ENCODE measurements at places on chromosomes 3 and 15.

DNA sequence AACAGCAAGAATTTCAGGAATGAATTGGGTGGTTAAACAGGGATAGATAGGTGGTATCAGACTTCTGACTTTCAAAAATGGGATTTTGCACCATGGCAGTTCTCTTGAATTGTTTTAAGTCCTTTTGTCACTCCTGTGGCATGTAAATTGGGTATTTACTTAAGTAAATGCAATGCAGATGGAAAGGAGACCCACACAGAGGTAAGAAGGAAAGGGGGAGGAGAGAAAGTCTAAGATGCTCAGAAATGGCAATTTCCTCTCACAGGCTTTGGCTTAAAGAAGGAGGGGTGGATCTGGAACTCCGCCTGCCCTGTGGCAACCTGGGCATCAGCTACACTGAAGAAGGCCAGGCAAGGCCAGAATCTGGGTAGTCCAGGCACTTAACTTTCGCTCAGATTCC, 197.1 kb upstream of the UBE2E1 start:
- DNase-seq, result no peak

DNA sequence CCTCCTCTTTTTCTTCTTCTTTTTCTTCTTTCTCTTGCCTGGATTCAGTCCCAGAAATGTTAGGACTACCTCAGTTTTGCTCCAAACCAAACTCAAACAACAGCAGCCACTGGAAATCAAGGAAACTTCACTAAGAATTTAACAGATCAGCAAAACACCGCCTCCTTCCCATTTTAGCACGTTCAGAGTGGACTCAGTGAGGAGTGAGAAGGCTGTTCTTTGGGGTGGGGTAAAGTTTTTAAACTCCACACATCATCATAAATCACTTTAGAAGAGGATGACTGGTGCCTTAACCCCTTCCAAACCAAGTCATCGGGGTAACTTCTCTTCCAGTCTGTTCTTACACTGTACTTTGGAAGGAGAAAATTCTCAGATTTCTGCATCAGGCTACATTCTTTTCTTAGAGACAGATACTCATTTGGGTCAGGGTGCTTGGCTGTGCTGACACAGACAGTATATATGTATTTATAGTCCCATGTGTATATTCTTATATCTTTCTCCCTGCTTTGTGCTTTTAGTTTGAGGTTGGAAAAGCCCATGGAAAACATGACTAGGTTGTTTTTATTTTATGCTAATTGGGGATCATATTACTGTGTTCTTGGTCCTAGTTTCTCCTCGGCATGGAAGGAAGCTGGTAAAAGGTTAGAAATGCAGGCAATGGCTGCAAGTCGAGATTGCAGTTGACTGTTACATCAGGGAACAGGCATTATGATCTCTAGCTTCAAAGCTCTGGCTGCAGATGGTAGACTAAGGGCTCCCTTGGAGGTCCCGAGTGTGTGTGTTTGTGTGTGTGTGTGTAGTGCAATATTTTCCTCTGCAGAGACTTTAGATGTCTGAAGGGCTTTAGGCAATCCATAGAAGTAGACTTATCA, at the start of gene CCDC80:
CCDC80 (minus strand) TSS at position 214 of the 872 bp plus-strand sequence. CDS start 1,238 bp downstream, outside the sequence.
- DNase-seq, result no peak

DNA sequence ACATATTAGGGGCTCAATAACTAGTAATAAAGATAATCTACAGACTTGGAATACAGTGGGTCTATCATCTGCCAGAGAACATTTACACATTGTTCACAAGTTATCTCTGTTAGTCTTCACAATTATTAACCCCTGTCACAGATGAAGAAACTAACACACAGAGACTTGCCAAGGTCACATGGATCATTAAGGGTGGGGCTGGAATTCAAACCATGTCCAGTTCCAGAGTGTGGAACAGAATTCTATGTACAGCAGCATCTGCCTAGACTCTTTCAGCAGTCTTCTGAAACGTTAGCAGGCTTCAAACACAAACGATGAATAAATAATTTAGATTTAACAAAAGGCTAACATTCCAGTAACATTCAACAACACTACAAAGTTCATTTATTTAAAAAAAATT, 673.9 kb upstream of the NR2F2 start:
- DNase-seq, result no peak

GRCh38 chr3:188272481-188273372, 118.8 kb downstream of the LPP start:
- no peak for DNase-seq

DNA sequence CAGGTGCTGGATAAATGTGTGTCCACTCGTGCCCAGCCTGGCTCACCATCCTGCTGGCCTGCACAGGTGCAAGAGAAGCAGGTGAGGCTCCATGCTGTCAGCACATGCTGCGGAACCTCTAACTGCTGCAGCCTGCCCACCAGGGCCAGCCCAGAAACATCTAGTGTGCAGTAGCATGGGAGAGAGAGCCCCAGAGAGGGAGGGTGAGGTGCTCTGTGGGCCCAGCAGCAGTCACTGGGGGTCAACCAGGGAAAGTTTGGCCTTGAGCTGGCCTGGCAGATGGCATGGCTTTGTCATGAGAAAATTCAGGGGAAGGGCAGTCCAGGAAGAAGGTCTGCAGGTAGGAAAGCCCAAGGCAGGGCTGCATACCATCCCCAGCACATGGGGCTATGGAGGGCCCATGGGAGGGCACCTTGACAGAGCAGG, 18.2 kb upstream of the PRR23E start:
- no peak for DNase-seq

GRCh38 chr3:148742118-148742517, 44.4 kb downstream of the AGTR1 start:
- DNase-seq, result no peak

DNA sequence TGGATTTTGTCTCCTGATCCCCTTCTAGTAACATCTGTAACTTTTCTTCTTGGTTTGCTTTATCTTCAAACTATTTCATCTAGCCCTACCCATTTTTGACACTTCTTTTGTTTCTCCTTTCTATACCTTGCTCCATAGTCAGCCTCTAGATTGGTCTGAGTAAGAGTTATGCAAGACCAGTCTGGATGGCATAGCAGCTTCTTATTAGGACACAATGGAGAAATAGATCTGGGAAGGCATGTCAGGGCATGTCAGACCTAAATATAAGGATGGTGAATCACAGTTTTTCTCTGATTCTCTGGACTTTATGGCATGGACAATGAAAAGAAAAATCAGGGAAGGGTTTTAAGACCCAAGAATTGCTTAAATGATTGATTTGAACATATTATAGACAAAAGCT, 452.5 kb downstream of the RAP2B start:
- DNase-seq, result no peak

- no peak for DNase-seq
These were observed 23.6 kb upstream of the CAV3 start for GRCh38 chr3:8709801-8710507.

- no peak for DNase-seq
These were observed 132.5 kb downstream of the DOCK3 start for GRCh38 chr3:50807266-50807665.

GRCh38 chr15:93644595-93644994, 555.6 kb upstream of the RGMA start:
- DNase-seq, result no peak

- no peak for DNase-seq
These were observed 90.2 kb upstream of the ABHD17C start for GRCh38 chr15:80604583-80605575.

DNA sequence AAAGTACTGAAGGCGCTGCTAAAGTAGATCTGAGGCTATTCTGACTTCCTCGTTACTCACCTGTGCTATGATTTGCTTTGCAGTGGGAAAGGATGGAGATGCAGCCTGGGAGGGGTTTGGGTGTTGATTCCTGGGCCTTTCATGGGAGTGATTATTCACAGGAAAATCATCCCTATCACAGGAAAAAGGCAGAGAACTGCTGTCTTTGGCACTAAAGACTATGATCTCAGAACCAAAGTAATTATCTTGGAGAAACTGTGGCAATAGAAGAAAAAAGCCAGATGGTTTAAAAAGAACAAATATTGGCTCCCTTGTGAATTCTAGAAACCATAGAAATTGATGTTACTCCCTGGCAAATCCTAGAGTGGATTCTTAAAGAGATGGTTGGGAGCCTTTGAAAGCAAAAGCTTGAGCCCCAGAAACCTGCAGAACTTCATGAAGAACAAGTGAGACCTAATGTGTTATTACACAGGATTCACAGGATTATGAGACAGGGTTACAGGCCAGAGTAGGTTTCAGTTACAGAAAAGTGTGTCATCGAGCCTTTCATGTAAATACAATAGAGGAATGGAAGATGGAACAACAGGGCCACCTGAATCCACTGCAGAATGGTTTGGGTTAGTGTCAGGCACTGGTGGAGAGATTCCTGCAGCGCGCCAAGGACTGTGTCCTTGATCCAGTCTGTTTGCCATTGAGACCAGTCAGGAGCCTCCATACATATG, 85.7 kb downstream of the OXNAD1 start:
- DNase-seq, result no peak

GRCh38 chr3:107847791-107848190, 243.0 kb downstream of the CD47 start:
- DNase-seq, result peak; percentile 62

DNA sequence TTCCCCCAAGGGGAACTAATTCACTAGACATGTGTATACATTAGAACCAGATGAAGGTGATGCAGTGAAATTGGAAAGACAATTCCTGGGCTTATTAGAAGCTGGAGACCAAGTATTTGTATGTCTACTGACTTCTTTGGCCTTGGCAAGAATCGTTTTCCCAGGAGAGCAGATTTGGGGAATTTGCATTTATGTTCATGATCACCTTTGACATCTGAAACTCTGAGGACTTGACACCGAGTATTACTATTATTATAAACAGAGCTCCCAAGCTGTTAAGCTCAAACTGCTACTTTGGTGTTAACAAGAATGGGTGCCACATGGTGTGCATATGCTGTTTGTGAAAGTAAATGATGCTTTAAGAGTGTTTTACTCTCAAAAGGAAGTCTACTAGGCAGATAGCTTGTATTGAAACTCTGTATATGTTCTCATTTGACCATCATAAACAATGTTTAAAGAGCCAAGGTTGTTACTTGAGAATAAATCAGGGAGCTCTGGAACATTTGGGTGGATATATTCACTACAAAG, 519.8 kb upstream of the GOLIM4 start:
- no peak for DNase-seq

- DNase-seq, result no peak
These were observed 402.1 kb upstream of the MCTP2 start for GRCh38 chr15:93829115-93829870.

DNA sequence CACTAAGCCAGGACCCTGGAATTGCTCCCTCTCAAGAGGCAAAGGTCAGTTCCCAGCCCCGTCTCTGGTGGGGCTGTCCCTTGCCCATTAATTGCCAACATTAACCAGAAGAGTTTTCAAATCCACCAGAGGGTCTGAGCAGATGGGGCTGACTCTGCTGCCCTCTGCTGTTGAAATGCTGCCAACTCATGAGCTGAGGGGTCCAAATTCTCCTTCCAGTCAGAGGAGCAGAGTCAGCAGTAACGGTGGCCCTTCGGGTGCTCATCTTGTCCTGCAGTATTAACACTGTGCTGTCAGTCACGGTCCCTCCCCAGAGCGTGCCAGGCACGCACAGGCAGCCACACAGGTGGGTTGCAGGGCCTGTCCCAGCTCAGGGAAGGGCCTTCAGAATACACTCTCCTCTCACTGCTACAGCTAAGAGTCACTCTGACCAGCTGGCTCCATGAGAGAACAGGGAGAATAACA, 10.7 kb upstream of the SPTBN5 start:
- peak; percentile 76 for DNase-seq

GRCh38 chr3:152676810-152677379, 158.0 kb upstream of the P2RY1 start:
- no peak for DNase-seq

GRCh38 chr3:171193693-171194092, 167.2 kb upstream of the SLC2A2 start:
- DNase-seq, result no peak

- no peak for DNase-seq
These were observed 41.5 kb downstream of the TOPBP1 start for GRCh38 chr3:133620066-133620784.

DNA sequence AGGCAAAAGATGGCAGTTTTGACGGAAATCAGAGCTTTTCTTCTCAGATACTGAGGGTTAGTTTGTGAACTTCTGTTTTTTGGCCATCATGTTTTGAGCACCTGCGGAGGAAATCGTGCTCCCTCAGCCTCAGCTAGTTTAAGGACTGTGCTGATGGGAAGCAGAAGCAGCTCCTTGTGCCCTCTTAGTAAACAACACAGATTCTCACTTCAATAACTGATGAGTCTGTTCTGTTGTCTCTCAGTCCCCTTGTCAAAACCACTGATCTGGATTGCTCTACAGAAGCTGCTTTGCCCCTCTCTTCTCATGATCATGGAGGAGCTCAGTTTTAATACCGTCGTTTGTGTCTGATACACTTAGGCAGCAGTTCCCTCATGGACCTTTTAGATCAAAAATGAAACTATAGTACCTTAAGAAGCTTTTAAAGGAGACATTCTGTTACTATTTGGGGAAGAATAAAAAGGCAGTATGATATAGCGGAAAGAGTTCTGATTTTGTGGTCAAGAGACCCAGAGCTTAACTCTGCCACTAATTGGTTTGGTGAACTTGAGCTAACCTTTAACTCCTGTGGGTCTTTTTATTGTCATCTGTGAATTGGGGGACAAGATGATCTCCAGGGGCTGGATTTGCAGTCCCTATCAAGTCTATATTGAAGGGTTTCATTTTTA, 152.6 kb downstream of the BBX start:
- DNase-seq, result no peak

DNA sequence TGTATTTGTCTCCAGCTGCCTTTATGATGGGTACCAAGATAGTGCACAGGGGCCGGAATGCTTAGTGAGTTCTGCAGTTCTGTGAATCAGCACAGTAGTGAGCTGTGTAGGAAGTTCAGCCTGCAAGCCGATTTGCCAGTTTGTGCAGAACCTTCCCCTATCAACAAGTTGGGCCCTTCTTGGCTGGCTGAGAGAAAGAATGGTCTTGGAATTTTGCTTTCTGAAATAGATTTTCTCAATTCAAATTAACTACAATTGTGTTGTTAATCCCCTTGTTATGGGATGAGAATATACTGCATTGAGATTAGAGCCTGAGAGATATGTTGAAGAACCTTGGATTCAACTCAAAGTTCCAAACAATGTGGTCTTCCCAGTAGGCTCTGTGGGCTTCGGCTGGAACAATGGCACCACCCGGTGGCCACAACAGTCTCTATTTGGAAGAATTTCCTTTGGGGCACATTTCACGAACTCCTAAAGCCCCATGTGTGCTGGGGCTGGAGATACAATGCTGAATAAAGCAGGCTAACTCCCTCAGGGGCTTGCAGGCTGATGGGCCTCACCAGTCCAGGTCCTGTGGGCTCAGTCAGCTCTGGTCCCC, 59.1 kb downstream of the TRIM42 start:
- DNase-seq, result no peak

DNA sequence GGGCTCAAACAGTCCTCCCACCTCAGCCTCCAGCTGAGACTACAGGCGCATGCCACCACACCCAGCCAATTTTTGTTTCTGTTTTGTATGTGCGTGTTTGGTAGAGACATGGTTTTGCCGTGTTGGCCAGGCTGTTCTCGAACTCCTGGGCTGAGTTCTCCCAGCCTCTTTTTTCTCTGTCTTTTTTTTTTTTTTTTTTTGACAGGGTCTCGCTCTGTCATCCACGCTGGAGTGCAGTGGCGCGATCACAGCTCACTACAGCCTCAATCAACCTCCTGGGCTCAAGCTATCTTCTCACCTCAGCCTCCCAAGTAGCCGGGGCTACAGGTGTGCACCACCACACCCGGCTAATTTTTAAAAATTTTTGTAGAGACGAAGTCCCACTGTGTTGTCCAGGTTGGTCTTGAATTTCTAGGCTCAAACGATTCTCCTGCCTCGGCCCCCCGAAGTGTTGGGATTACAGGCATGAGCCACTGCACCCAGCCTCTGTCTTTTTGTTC, 867 bp upstream of the DCAF1 start:
- DNase-seq, result peak; percentile 8

GRCh38 chr3:23169551-23169950, 33.6 kb upstream of the UBE2E2 start:
- no peak for DNase-seq

Measured in RPMI8226 (cell line).